Activated CD8-positive, alpha-beta memory T cell treated with anti-CD3 and anti-CD28 coated beads, Interleukin-2, amount 10 ng/mL, durations not matched to agents 7 days and 5 days (primary cell): ENCODE measurements at places on chromosomes 1 and 21.

GRCh38 chr1:202553560-202554038 lies 156.7 kb downstream of the SYT2 start:
- peaks cover 3% of the 10 kb centered on the region for H3K4me1 ChIP-seq
- no peak overlapping the region for H3K27ac ChIP-seq
- no peaks in the 10 kb centered on the region for H3K27me3 ChIP-seq
- H3K36me3 ChIP-seq, result no peaks in the 10 kb centered on the region

- H3K36me3 ChIP-seq, result peaks cover 3% of the 10 kb centered on the region
- DNase-seq, result no peak
- H3K4me3 ChIP-seq, result no peak overlapping the region
- H3K27ac ChIP-seq, result no peak overlapping the region
- H3K4me1 ChIP-seq, result no peaks in the 10 kb centered on the region
- H3K27me3 ChIP-seq, result no peaks in the 10 kb centered on the region
These were observed 51.0 kb upstream of the APOBEC4 start for GRCh38 chr1:183704131-183704530.

DNA sequence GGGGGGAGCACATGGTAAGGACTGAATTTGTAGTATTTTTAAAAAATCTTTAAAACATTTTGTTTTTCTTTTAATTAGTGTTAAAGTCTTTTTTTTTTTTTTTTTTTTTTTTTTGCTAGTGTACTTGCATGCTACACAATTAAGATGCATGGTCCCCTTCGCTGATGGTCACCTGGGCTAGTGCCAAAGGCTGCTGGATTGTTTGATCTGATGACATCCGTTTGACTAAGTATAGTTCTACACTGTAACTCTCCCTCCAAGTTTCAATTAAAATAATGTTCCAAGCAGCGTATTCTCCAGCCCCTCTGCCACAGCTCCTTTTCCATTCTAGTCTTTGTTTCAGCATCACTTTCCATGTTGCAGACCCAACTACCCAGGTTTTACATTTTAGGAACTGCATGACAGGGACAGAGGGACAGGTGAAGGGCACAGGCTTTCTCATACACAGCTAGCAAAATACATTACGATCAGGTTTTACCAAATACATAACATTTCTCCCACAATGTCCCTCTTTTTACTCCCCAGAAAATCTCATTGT lies 852 bp upstream of the RAVER2 start:
- H3K4me3 ChIP-seq, result peak overlapping the region; percentile 85
- H3K36me3 ChIP-seq, result no peaks in the 10 kb centered on the region
- H3K27ac ChIP-seq, result peak overlapping the region; percentile 78

DNA sequence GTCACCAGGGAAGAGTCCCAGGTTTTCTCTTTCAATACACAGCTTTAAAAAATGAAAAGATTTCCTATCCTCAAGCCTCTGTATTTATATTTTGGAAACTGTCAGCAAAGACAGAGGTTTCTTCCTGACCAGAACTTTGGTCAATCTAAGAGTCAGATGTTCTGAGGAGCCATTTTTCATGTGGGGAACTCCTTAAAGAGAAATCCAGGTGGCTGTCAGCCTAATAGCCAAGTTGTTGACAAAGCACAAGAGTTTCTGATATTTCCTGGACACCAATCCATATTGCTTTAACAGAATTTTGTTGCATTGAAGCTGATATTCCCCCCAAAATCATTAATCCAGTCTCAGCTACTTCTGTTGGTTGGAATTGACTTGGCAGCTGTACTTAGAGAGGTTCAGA lies 318.6 kb upstream of the NFIA start:
- no peaks in the 10 kb centered on the region for H3K27me3 ChIP-seq
- no peak overlapping the region for H3K4me3 ChIP-seq

- no peak overlapping the region for H3K27ac ChIP-seq
- no peaks in the 10 kb centered on the region for H3K36me3 ChIP-seq
- no peaks in the 10 kb centered on the region for H3K4me1 ChIP-seq
These were observed 12.1 kb downstream of the ARHGEF11 start for GRCh38 chr1:157033357-157033876.

DNA sequence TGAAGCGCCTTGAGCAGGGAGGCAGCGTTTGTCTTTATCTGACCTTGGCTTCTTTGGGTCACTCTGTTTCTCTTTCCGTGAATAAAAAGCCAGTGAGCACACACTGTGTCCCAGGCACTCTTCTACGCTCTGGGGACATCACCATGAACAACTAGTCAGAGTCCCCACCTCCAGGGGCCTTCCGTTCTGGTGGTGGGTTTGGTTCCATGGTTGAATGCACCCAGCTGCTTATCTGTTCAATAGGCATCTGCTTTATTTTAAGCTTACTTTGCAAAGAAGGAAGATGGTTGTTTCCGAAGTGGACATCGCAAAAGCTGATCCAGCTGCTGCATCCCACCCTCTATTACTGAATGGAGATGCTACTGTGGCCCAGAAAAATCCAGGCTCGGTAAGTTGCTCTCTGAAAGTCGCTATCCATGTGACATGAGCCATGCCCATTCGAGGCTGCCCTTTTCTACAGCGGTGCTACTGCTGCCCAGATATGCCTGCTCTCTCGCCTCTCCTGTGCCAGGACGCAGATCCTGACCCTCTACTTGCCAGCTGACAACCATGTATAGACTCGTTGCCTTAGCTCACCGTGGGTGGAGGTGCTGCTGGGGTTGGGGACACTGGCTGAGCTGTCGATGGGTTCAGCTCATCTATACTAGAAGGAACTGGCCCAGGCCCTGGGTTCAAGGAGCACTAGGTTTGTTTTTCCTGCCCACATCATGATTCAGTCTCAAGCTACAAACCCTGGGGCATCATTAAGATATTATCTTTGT lies 5.9 kb downstream of the MX1 start:
- H3K27ac ChIP-seq, result peak overlapping the region; percentile 11
- DNase-seq, result peak; percentile 34
- peaks cover 86% of the 10 kb centered on the region for H3K4me1 ChIP-seq
- no peaks in the 10 kb centered on the region for H3K27me3 ChIP-seq
- peak overlapping the region; percentile 26 for H3K4me3 ChIP-seq

DNA sequence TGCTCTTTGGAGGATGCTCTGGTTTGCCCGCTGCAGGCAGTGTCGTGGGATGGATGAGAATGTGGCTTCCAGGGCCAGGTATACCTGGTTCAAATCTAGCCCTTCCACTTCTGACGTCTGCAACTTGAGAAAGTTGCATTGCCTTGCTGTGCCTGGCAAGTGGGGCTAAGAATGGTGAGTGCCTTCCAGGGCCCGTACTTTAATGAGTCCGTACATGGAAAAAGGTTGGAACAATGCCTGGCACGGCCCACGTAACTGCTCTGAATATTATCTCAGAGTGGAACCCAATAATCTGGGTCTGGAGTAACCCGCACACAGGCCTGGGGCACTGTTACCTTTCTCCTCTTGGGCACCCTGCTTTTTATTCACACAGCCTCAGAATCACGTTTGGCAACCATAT lies 146.7 kb upstream of the EDN2 start:
- no peak overlapping the region for H3K4me3 ChIP-seq
- peaks cover 17% of the 10 kb centered on the region for H3K4me1 ChIP-seq

- no peaks in the 10 kb centered on the region for H3K27me3 ChIP-seq
- no peaks in the 10 kb centered on the region for H3K4me1 ChIP-seq
- no peaks in the 10 kb centered on the region for H3K36me3 ChIP-seq
- H3K4me3 ChIP-seq, result no peak overlapping the region
- H3K27ac ChIP-seq, result no peak overlapping the region
These were observed 43.5 kb downstream of the UBE2G2 start for GRCh38 chr21:44758141-44758561.

- peaks cover 19% of the 10 kb centered on the region for H3K27me3 ChIP-seq
- H3K4me1 ChIP-seq, result no peaks in the 10 kb centered on the region
- no peak for DNase-seq
These were observed 124.8 kb upstream of the SYT6 start for GRCh38 chr1:114278430-114278829.

- peaks cover 3% of the 10 kb centered on the region for H3K36me3 ChIP-seq
- peaks cover 39% of the 10 kb centered on the region for H3K4me1 ChIP-seq
- H3K27me3 ChIP-seq, result peaks cover 8% of the 10 kb centered on the region
- no peak overlapping the region for H3K27ac ChIP-seq
- no peak for DNase-seq
These were observed 5.3 kb upstream of the S100B start for GRCh38 chr21:46610018-46610701.

- H3K4me3 ChIP-seq, result no peak overlapping the region
- H3K27ac ChIP-seq, result no peak overlapping the region
- H3K4me1 ChIP-seq, result no peaks in the 10 kb centered on the region
These were observed 97.0 kb downstream of the MT1HL1 start for GRCh38 chr1:236907205-236907604.
